ENCODE measurements at places on chromosomes 16 and 17. TPM values are rescaled to one million over a fixed set of nuclear protein-coding genes. Genes with fewer than 3 reads are reported as not detected.

Gene TBC1D3E
- not detected for total RNA-seq

Gene WWOX
- total RNA-seq = 14.0 TPM

Gene PRSS27
- 1.00 TPM for total RNA-seq

Gene PRR35
- 0.05 TPM for total RNA-seq

Gene PYDC1
- total RNA-seq = not detected

Gene TBX4
- total RNA-seq = 0.21 TPM

Gene POLR3K
- 43.7 TPM for total RNA-seq

Gene PMP22
- total RNA-seq = 323 TPM

Gene TNK1
- total RNA-seq = 1.3 TPM

Gene NDRG4
- 25.9 TPM for total RNA-seq

Gene CCL14
- not detected for total RNA-seq

Gene FOXL1
- total RNA-seq = 1.3 TPM

Gene TOX3
- 0.10 TPM for total RNA-seq
